HuH-7 (cell line): ENCODE measurements at places on chromosomes 1 and 21.
A peak's percentile ranks its signal among the peaks of the same experiment; 100 is the strongest.

GRCh38 chr1:90045853-90046563 lies 51.1 kb downstream of the ZNF326 start:
- DNase-seq: peak; percentile 20

DNA sequence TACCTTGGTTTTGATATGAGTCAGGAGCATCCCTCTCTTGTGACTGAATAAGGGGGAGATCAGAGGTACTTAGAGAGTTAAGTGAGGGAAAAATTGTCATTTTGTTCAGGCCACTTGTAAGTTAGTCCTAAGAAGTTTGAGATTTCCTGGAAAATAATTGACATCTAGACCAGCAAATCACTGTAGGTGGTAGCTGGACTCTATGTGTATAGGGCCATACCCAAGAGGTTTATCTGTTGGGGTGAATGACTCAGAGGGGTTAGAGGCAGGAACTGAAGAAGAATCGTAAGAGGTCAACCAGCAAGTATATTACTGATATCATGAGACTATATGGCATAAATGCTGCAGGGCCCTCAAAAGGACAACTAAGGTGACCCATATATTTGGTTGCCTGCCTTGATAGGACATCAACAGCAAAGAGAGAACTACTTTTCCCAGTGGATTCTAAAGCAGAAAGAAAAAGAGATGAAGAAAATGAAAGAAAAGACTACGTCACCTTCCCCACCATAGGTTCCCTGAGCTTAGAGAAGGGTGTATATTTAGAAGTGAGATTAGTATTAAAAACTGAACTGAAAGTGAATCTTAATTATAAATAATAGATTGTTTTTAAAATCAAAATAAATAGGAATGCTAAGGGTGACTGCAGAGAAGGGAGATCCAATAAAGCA lies 8.0 kb upstream of the RNPC3 start:
- DNase-seq: no peak

DNA sequence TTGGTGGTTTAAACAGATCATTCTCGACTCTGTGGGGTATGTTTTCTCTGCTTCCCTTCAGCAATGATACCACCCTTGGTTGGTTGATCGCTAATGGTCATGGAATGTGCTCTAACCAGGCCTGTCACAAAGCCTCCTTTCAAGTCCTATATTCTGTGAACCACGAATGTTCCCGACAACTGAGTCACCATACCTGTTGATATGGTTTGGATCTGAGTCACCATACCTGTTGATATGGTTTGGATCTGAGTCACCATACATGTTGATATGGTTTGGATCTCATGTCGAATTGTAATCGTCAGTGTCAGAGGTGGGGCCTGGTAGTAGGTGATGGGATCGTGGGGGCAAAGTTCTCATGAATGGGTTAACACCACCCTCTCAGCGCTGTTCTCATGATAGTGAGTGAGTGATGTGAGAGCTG lies 10.2 kb upstream of the CAMK2N1 start:
- no peak for DNase-seq

GRCh38 chr1:11920239-11920903 lies 5.9 kb downstream of the KIAA2013 start:
- no peak for DNase-seq

DNA sequence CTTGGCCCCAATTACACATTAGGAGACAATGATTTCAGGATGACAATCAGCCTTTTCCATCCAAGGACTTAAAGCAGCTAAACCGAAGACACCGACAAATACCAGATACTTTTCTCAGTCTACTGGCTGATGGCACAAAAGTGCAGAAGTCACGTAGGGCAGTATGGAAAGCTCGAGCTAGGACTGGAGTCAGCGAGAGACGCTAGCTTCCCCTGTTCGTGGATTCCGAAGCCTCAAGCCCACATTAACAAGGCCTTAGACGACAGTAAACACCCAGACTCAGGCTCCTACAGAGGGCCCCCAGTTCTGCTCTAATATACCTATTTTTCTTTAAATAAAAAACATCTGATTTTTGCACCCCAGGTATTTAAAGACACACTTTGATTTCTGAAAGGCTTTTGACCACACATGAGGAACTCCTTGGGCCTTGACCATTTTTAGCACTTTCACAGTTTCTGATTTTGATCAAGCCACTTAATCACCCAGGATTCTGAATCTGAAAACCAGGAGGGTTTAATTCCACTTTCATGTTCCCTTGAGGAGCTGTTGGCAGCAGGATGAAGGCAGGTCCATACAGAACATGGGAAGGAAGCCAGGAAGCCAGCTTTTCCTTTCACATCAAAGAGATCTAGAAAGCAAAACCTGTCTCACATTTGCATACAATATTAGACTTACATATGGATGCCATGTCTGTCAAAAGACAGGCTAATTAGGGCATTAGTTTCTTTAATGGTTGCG lies 204.1 kb downstream of the GABPA start:
- no peak for DNase-seq

GRCh38 chr21:35323947-35324346 lies 274.8 kb upstream of the RUNX1 start:
- DNase-seq: no peak

- DNase-seq: no peak
These were observed 12.4 kb downstream of the LMNA start for GRCh38 chr1:156126630-156127534.

- no peak for DNase-seq
These were observed 251.4 kb downstream of the MATN1 start for GRCh38 chr1:30472009-30472408.

DNA sequence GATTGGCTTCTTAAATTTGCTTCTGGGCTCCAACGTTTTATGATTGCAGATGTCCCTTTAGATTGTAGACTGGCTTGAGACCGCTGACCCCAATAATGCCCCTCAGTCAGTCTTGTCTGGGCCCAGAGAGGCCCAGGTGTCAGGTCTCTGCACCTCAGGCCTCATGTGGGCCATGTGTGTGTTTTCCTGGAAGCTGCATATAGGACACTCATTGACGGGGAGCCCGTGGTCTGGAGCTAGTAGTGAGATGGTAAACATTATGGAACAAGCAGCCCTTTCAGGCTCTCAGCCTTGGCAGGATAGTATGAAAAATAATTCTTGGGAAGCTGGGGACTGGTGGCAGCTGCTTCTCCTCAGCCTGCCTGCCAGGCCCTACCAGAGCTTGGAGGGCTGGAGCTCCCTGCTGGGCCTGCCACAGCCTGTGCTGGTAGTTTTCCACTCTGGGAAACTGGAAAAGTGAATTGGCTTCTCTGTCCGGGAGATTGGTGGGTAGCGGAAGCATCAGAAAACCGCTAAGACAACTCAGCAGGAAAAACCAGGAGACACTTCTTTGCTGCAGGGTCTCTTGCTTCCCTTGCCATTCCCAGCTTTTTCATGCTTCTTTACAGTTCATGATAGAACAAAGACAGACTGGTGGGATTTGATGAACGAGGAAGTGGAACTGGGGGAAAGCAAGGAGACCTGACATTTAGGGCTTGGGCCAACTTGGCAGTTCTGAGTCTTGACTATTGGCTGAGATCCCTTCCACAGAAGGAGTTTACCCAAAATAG lies 57.8 kb upstream of the HSD17B7 start:
- DNase-seq: peak; percentile 8

DNA sequence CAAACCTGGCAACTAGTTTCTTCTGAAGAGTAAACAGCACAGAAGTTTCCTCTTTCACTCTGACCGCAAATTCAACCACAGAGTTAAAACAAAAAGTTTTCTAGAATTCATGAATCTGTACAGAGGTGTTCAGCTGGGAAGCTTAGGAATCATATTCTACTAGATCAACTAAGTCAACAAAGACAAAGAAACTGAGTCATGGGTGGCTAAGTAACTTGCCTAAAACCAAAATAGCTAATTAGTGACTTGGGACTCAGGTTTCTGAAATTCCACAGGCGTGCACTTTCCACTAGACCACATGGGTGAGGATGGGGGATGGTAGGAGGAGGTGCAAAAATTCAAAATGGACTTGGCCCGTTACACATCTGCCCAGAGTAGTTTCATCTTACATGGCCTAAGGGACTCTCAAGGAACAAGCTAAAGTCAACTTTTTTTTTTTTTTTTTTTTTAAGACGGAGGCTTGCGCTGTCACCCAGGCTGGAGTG lies 25.8 kb downstream of the PTPN14 start:
- no peak for DNase-seq

GRCh38 chr1:63857478-63857877 lies 83.7 kb downstream of the ROR1 start:
- no peak for DNase-seq

- no peak for DNase-seq
These were observed 34.4 kb downstream of the ALPL start for GRCh38 chr1:21543598-21543997.

DNA sequence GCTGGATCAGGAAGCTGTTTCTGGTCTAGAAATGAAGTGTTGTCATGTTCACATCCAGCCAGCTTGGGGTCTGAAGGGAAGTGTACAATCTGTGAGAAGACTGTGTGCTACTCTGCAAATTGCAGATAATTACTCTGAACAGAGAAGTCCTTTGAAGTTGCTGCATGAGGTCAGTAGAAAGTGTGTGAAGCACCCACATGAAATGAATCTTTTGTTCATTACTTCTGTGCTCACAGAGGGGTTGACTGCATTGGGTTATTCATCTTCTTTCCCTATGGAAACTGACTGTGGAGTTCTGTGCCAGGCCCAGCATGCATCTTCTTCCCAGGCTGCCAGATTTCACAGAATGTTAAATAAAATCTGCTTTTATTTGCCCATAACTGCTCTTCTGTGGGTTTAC lies 47.1 kb downstream of the CTH start:
- no peak for DNase-seq

DNA sequence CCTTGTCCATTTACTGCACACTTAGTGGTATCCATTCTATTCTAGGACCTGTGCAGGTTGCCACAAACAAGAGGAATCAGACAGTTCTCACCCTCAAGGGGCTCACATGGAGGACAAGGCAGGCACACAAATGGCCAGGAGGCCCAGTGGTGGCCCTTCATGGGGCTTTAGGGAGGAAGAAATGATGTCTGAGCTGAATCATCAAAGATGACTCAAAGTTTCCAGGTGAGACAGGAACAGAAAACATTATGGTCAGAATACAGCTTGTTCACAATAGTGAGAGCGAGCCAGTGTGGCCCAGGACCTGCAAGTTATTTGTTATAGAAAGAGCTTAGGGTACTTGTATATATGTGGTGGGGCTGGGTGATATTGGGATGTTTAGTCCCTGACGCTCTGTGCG lies 26.4 kb downstream of the SHISAL2A start:
- no peak for DNase-seq

DNA sequence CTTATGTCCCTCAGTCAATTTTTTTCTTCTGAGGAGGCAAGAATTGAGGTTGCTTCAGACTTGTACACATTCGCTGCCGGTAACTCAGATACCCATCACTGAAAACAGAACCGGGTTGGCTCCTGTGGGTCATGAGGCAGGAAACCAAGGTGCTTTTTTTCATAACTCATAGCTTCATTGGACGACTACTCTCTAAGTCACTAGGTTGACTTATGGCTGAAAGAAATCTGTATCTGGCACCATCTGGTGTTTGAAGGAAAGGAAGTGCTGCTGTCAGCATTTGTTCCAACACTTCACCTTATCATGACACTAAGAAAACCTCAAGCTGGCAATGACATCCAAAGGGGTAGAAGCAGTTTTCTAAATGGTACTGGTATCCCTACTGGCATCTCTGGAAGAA lies 82.3 kb downstream of the TBX19 start:
- no peak for DNase-seq

- DNase-seq: no peak
These were observed 179.9 kb upstream of the ZC3H12A start for GRCh38 chr1:37294529-37294928.

DNA sequence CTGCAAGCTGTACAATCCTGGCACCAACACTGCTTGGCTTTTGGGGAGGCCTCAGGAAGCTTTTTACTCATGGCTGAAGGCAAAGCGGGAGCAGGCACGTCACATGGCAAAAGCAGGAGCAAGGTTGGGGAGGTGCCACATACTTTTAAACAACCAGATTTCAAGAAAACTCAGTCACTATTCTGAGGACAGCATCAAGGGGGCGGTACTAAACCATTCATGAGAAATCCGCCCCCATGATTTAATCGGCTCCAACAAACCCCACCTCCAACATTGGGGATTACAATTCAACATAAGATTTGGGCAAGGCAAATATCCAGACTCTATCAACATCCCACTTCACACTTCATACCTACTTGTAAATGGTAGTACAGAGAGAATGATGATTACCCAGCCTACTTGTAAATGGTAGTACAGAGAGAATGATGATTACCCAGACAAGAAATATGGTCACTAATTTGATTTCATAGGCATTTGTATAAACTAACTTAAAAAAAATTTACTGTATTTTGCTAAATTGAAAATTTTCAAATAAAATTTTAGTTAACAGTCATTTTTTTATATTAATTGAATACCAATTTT lies 24.9 kb downstream of the ATP5PF start:
- no peak for DNase-seq

GRCh38 chr1:182205351-182206022 lies 144.0 kb upstream of the ZNF648 start:
- no peak for DNase-seq

GRCh38 chr1:39990428-39990827 lies 35.5 kb downstream of the MFSD2A start:
- DNase-seq: no peak

- peak; percentile 57 for DNase-seq
These were observed 21.4 kb upstream of the FMO1 start for GRCh38 chr1:171226747-171227370.
